ENCODE measurements at places on chromosomes 1 and 21. TPM values are rescaled to one million over a fixed set of nuclear protein-coding genes. Genes with fewer than 3 reads are reported as not detected.

TCP10L gene
- 0.12 TPM for total RNA-seq

OVAAL gene
- total RNA-seq = not detected

SYCP1 gene
- 0.24 TPM for total RNA-seq

PGLYRP3 gene
- total RNA-seq = not detected

GPR157 gene
- 3.9 TPM for total RNA-seq

RGS18 gene
- not detected for total RNA-seq

FAM163A gene
- total RNA-seq = 0.08 TPM

DIO1 gene
- not detected for total RNA-seq

ID3 gene
- 164 TPM for total RNA-seq

FAM167B gene
- total RNA-seq = 0.31 TPM

ATP5PB gene
- 300 TPM for total RNA-seq

SLC30A10 gene
- total RNA-seq = 0.47 TPM

LEMD1 gene
- 14.7 TPM for total RNA-seq

USH2A gene
- total RNA-seq = under 0.01 TPM

HSD3B2 gene
- not detected for total RNA-seq

PAQR6 gene
- total RNA-seq = 4.2 TPM

FYB2 gene
- total RNA-seq = not detected

CFAP57 gene
- 1.6 TPM for total RNA-seq

AVPR1B gene
- total RNA-seq = not detected

- DNase-seq = no peak
Observed at GRCh38 chr1:39238476-39238875, 34.0 kb downstream of the MACF1 start.

GRCh38 chr1:182032251-182032650 lies 29.3 kb downstream of the ZNF648 start:
- no peak for DNase-seq

GRCh38 chr1:191634801-191635508 lies 523.3 kb upstream of the RGS18 start:
- DNase-seq = no peak

GRCh38 chr1:64539781-64540218 lies 69.9 kb downstream of the CACHD1 start:
- no peak for DNase-seq

DNA sequence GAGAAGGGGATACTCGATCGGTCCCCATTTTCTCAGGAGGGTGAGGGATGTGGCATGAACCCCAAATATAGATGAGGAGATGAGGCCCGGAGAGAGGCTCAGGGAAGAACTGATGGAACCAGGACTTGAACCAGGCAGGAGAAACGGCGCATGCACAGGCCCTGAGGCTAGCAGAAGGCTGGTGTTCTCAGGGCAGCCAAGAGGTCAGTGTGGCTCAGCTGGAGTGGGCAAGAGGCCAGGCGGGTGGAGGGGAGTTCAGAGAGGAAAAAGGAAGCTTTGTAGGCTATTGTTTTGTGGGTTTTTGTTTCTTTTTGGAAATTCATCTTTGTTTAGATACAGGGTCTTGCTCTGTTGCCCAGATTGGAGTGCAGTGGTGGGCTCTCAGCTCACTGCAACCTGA lies 122.0 kb downstream of the LACTBL1 start:
- DNase-seq = no peak

GRCh38 chr1:235430991-235431390 lies 63.8 kb downstream of the TBCE start:
- no peak for DNase-seq

DNA sequence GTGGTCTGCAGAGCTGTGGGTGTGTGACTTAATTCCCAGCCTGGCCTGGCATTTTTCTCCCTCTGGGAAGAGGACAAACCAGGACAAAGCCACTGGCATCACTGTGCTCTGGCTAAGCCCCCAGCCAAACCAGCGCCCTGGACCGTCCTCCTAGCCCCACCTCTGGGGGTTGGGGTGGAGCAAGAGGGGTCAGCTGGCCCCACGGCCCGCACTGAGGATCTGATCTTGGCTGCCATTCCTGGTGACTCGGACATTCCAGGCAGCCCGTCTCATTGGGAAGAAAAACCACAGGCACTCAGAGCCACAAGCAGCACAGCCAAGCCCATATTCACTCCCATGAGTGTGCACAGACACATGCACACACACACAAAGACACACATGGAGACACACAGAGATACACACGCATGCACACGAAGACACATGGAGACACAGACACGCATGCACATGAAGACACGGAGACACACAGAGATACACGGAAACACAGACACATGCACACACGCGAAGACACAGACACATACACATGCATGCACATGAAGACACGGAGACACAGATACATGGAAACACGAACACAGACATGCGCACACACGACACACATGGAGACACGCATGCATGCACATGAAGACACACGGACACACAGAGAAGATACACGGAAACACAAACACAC lies 2.3 kb upstream of the MXRA8 start:
- DNase-seq = no peak

- DNase-seq = no peak
Observed at GRCh38 chr1:204830747-204831146, 39.9 kb upstream of the NFASC start.

- no peak for DNase-seq
Observed at GRCh38 chr21:46422636-46423241, 36.0 kb upstream of the DIP2A start.

DNA sequence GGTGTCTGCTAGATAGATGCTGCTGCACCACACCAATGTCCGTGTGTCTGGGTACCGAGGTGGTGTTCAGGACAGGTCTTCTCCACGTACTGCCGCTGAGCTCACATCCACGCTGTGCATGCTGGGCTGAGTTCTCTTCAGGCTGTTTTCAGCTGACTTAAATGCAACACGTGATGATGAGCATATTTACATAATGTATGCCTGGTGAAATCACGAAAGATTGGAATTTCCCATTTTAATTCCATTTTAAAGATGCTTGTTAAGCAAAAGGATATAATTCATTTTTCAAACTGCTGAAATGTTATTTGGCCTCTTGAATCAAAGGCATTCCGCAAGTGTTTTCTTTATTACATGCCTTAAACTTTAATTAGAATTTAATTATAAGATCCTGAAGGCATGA lies 107.9 kb downstream of the FGGY start:
- DNase-seq = no peak

DNA sequence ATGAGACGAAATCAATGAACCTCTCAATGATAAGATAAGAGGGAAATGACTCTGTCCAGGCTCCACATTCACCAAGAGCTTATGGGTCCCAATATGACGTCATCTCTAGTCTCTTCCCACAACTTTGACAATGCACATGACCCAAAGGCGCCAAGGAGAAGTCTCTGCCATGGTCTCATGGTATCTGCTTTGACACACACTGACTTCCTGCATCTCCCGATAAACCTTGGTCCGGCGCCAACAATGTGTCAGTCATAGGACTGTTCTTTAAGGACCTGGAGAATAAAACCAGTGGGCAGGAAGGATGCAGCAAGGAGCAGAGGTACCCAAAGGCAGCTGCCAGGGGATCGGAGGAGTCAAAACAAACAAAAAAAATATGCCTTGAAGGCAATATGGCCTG lies 46.9 kb upstream of the TMEM51 start:
- no peak for DNase-seq

DNA sequence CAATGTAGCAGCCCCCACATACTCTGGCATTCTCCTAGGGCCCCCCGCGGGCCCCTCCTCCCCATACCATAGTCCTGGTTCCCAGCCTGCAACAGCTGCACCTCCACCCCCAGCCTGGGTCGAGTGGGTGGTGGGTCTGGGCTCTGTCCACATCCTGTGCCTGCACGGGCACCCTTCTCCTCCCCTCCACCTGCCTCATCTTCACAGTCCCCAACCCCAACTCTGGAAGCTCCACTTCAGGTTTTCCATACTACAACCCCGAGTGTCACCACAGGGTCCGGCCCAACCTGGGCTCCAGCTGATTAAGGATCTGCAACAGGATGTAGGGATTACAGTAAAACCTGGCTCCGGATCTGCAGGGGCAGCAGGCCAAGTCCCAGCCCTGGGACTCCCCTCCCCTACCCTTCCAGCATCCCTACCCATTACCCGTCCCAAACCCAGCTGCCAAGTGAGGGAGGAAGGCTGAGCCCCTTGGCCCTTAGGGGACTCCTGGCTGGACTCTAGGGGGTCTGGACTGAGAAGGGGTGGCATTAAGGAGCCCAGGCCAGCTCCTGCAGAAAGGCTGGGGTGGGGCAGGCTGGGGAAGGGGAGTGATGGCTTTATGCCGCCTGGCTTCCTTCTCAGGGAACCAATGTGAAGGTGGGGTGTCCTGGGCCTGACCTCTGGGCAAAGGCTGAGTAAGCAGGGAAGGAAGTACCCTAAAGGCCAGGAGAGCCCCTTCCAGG lies 116.8 kb downstream of the CASZ1 start:
- DNase-seq = peak; percentile 98

GRCh38 chr1:220701974-220702373 lies 11.8 kb downstream of the C1orf115 start:
- no peak for DNase-seq

DNA sequence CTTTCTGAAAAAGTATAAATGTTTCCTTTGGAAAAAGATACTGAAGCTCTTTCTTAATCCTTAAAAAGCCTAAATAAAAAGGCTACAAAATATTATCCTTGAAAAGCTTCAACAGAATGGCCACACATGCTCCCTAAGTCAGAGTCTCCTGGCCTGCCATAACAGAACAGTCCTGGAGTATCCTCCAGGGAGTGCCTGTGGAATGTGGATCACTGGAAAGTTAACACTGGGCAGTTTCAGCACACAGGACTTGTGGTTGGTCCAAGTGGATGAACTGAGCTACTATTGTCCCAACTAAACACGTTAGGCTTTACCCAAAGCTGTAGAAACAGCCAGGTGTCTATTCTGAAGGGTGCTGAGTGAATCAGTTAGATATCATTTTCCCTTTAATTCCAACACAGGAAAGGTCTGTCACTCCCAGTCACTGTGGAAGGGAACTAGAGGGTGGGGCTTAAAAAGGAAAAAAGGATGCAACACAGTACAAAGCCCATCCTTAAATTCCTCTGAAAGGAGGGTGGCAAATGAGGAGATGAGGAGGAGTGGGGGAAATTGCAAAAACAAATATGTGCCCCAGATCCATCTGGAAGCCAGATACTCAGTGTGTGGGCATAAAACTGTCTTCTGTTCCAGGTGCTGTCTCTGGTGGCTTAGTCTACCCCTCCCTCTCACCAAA lies 196.3 kb upstream of the SPAG17 start:
- no peak for DNase-seq

DNA sequence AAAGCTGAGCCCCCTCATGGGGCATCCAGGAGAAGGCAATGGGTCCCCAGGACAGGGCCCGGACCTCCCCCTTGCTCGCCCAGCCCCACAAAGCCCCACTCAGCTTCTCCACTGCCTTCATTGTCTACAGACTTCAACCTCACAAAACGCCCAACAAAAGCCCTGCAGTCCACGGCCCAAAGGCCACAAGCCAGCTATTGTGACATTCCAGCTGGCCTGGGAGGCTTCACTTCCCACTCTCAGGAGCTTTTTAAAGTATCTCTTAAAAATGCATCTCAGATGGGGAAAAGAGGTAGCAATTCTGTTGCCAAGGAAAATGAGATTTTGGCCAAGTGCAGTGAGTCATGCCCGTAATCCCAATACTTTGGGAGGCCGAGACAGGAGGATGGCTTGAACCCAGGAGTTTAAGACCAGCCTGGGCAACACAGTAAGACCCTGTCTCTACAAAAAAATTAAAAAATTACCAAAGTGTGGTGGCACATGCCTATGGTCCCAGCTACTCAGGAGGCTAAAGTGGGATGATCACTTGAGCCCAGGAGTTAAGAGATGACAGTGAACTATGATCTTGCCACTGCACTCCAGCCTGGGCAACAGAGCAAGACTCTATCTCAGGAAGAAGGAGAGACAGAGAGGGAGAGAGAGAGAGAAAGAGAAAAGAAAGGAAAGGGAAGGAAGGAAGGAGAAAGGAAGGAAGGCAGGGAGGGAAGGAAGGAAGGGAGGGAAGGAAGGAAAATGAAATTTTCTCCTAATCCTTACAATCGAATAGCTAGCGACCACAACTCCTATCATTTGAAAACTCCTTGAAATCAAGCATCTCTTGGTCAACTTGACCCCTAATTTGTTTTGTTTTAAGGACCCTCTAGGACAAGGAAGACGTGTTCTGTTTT lies 31.4 kb upstream of the TARDBP start:
- DNase-seq = no peak

GRCh38 chr1:21139601-21140000 lies 37.1 kb downstream of the EIF4G3 start:
- DNase-seq = no peak

DNA sequence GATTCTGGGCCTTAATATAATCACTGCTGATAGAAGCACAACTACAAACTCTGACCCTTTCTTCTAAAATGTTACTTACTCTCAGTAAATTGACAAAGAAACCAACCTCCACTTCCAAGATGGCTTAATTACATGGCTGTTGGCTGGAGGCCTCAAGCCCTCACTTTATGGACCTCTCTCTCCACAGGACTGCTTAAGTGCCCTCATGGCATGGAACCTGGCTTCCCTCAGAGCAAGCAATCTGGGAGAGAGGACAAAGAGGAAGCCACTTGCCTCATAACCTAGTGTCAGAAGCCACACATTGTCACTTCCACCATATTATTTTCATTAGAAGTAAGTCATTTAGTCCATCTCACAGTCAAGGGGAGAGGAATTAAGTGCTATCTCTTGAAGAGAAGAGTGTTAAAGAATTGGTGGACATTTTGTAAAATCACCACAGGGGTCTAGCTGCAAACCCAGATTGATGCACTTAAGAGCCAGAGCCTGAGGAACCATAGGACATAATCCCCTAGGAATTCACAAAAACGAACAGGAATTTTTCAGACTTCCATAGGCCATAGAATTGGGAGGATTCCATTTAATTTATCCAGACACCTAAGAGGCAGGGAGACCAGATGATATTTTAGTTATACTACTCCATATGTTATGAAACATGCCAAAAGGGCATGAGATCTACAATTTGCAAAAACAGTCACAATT lies 97.5 kb upstream of the TNFSF4 start:
- no peak for DNase-seq

DNA sequence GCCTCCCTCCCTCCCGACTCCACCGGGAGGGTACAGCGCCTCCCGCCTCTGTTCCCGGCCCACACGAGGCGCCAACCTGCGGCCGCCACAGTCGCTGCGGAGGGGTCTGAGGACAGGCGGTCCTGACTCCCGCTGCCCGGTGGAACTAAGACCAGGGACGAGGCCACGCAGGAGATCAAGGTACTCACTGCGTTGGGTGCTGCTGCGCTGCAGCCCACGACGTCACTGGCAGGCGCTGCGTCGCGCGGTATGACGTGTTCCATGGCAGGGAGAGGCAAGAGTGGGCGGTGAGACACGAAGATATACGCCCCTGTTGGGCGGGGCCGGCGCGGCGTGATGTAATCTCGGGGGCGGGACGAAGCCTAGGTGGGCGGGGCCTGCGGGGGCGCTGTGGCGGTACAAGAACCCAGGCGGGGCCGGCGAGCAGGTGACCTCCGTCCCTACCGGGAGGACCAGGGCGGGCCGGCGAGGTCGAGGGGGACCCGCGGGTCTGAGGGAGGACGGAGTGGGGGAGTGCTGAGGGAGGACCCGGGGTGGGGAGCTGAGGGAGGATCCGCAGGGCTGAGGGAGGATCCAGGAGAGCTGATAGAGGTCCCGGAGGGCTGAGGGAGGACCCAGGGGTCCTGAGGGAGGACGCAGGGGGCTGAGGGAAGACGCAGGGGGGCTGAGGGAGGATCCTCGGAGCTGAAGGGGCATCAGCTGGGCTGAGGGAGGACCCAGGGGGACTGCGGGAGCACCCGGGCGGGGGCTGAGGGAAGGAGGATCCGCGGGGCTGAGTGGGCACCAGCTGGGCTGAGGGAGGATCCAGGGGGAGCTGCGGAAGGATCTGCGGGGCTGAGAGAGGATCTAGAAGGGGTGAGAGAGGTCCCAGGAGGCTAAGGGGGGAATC lies at the start of gene MRPL55:
Gene MRPL55, minus strand, starts transcription at position 227 of the 889 bp plus-strand sequence. CDS start 1,039 bp downstream, outside the sequence.
- peak; percentile 97 for DNase-seq

GRCh38 chr1:228810878-228811711 lies 75.8 kb downstream of the RHOU start:
- DNase-seq = no peak
